Stimulated activated CD4-positive, alpha-beta T cell treated with anti-CD3 and anti-CD28 coated beads, TNF-alpha, amount 100 ng/mL, for 4 hours (primary cell): ENCODE measurements at places on chromosomes 16 and 17.

GRCh38 chr16:73202161-73202729 is 154.3 kb upstream of the ZFHX3 start:
- DNase-seq, result no peak

DNA sequence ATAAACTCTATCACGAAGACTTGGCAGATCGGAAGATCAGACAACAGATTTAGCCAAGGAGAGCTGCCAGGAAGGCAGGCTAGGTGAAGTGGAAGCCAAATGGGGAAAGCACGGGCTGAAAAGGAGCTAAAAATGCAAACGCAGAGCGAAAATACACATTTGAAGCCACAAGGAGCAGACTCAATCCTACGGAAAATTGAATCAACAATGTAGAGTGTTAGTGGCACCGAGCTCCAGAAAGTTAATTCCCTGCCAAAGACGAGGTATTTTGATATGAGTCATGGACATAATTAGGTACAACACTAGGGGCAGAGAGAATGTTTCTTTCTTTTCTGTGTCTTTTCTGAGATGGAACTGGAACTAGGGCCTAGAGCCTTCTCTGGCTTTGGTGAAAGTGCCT is 20.7 kb downstream of the GSG1L start:
- no peak for DNase-seq

DNA sequence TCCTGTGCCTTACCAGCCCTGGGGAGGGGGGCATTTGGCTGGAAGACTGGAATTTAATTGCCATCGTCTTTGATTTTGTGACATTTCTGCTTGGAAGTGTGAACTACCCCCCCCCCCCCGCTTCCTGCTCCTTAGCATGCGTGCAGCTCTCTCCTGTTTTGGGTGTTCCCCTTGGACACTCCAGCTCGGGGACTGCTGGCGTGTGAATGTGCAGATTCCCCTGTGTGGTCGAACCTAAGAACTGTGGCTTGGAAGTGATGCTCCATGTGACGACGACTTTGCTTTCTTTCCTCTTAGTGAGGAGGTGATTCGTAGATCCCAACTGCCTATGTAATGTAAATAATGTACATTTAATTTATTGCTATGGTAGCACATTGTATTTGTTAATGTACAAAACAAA is 26.1 kb downstream of the OR1D5 start:
- no peak for DNase-seq

GRCh38 chr16:3997231-3997841 is 116.8 kb upstream of the CREBBP start:
- no peak for DNase-seq

- no peak for DNase-seq
Measured at GRCh38 chr17:37820313-37820994, 75.6 kb upstream of the HNF1B start.

DNA sequence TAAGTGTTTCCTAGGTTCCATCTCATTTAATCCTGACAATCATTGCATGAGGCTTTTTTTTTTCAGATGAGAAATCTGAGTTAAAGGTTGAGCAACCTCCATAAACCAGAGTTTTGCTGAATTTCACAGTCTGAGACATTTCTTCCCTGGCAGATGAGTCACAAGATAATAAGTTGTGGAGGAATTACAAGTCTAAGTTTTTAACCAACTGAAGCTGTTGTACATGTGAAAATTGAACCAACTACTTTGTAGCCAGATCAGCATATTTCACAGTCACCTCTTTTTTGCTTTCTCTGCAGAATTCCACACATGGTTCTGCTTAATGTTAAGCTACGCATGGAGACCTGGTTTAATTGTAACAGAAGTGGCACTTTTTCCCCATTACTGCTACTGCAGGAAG is 765.6 kb downstream of the CDH11 start:
- DNase-seq, result no peak

DNA sequence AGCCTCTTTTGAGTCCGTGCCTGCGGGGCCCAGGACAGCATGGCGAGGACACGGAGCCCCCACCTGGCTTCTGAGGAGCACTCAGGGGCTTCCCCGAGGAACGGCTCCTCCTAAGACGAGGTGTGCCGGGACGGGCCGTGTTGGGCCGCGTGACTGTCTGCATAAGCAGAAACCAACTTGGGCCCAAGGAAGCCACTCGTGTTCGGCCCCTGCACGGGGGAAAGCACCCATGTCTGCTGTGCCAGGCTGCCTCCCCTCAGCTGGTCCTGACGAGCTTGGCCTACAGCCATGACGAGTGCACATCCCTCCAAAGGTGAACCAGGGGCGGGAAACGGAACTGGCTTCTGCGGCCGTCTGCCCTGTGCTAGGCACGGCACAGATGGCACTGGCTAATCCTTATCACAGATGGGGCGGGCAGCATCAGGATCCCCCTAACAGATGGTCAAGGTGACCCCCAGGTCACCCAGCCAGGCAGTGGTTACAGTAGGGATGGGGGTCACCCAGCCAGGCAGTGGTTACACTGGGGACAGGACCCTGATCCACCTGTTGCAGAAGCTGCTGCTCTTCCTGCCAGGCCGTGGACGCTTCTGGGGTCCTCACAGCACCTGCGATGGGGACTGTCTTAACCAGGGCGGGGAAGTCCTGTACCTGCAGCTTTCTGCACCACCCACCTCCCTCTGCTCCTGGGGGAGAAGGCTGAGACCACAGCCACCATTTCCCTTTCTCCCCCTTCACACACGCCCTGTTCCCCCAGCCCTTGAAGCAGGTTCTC is 25.6 kb downstream of the MRM3 start:
- no peak for DNase-seq

DNA sequence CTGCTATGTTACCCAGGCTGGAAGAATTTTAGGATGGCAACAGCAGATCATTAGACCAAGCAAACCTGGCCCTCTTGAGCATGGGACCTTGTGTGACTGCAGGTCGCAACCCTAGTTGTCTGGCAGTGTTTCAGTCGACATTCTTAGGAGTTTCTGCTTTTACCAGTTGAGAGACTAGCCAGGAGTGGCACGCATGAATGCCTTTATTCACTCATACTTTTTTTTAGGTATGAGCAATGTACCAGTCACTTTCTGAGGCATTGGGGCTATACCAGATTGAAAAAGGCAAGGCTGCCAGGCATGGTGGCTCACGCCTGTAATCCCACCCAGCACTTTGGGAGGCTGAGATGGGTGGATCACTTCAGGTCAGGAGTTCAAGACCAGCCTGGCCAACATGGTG is 28.2 kb upstream of the HAS3 start:
- no peak for DNase-seq

- no peak for DNase-seq
Measured at GRCh38 chr16:87201052-87201451, 116.1 kb downstream of the C16orf95 start.

DNA sequence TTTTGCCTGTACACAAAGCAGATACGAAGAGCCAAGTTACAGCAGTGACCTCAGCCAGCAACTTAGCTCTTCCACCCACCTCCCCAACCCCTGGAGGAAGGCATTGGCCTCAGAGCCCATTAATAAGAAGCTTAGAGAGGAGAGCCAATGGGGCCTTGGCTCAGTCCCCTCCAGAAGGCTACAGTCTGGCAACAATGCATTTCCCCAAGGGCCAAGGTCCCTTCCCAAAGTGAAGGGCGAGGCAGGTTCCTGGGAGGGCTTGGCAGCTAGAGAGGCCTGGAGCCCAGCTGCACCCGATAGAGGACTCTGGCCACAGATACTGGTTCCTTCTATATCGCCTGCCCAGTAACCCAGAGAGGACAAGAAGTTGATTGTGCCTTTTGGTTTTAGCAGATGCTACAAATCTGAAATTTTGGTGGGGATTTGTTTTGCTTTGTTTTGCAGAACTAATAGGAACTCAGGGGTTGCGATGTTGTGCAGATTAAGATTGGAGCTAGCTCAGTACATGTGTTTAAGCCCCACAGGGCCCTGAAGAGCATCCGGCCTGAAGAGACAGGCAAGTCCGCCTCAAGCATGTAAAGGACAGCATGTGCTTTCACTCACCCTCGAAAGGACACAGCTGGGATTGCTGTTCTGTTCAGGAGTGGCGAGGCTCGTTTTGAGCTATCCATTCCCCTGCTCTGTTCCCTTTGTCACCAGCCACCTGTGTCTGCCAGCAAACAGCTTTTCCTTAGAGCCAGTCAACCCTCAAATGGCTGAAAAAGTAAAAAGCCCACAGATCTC is 12.0 kb upstream of the PNPO start:
- no peak for DNase-seq

- no peak for DNase-seq
Measured at GRCh38 chr16:86343796-86344585, 166.3 kb upstream of the FOXF1 start.

- DNase-seq, result no peak
Measured at GRCh38 chr17:63843910-63844677, 1.6 kb upstream of the SMARCD2 start.

- DNase-seq, result no peak
Measured at GRCh38 chr17:5583426-5584382, 605 bp downstream of the NLRP1 start.

- DNase-seq, result no peak
Measured at GRCh38 chr16:83541231-83541630, 266.5 kb upstream of the HSBP1 start.
